ENCODE measurements at places on chromosomes 1 and 21. TPM values are rescaled to one million over a fixed set of nuclear protein-coding genes. Genes with fewer than 3 reads are reported as not detected.
A peak's percentile ranks its signal among the peaks of the same experiment; 100 is the strongest.

LCE3D gene
- not detected for total RNA-seq

HAPLN2 gene
- not detected for total RNA-seq

GRCh38 chr1:109923131-109923945 is 12.7 kb downstream of the CSF1 start:
- no peak for DNase-seq

DNA sequence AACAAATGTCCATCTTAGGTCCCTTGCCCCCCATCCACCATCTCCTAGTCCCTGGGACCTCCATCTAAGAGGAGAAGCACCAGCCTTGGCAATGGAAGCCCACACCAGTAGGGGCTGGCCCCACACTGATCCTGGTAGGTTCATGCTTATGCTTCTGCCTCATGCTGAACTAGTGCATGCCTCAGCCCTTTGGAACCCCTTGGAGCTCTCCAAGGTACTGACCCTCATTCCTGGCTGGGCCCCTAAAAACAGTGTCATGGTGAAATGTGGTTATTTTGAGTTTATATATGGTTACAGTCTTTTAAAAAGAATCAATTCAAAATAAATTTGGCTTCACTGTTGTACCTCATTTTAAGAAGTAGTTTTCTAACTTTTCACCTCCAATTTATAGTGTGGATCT is 108.3 kb downstream of the HIVEP3 start:
- DNase-seq: peak; percentile 19

GRCh38 chr1:154557939-154558719 is at the start of gene UBE2Q1:
TSS of gene UBE2Q1 (minus strand) at chr1:154558662. CDS start at chr1:154558553, 109 bp downstream.
- DNase-seq: peak; percentile 61

- peak; percentile 73 for DNase-seq
Observed at GRCh38 chr1:119587341-119587740, 60.7 kb downstream of the ZNF697 start.

DNA sequence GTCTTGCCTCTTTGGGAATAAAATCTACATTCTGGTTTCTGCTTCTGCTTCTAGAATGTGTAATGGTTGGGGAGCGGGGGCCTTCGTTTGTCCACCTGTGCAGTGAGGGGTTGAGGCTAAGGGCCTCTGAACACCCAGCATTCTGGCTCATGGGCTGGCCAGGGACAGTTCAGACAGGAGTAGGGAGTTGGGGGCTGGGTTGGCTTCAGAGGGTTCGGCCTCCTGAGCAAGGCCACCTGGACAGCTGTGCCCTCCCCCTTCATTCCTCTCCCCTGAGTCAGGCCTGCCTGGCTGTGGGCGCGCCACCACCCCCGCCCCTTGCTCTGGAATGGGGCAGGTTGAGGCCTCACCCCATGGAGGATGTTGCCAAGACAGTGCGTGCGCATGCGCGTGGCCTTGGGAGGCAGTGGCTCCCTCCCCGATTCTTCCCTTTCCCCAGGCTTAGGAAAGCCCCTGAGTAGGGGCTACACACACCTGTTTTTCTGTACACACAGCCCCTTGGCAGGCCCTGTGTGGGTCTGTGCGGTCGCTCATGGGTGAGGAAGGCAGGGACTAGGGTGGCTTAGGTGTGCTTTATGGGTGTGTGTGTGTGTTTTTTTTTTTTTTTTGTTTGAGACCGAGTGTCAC is 57.0 kb downstream of the YARS1 start:
- DNase-seq: peak; percentile 99

DNA sequence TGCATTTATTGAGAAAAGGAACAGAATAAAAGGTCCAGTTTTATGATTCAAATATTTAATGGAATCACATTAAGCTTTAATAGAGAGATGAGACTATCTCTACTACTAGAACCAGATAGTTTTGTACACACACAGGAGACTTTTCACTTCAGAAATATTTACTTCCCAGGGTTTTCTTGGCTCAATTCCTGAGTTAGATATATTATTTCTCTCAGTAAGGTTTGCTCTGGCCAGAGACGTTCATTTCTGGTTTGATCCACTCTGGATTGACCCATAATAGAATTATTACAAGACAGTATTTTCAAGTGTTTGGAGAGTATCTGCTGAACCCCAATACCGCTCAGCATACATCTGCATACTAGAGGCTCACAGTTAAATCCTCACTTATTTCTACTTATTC is 1.3 kb upstream of the RCOR3 start:
- no peak for DNase-seq
